Stimulated activated CD4-positive, alpha-beta T cell treated with anti-CD3 and anti-CD28 coated beads, Interleukin-2, amount 100 ng/mL, for 24 hours (primary cell): ENCODE measurements at places on chromosomes 7 and 10.

DNA sequence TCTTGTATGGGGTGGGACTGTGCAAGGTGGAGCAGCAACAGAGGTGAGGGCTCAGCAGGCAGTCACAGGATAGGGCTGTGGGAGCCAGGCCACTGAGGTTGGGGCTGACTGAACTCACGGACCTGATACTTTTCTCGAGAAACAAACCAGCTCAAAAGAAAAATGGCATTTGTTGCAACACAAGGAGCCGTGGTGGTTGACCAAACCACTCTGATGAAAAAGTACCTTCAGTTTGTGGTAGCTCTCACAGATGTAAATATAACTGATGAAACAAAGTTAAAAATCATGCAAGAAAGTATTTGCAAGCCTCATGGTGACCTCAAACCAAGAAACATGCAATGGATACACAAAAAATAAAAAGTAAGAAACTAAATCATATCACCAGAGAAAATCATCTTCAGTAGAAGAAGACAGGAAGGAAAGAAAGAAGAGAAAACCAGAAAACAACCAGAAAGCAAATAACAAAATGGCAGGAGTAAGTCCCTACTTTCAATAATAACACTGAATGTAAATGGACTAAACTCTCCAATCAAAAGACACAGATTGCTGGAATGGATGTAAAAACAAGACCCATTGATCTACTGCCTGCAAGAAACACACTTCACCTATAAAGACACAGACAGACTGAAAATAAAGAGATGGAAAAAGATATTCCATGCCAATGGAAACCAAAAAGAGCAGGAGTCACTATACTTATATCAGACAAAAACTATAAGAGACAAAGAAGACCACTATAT is 48.9 kb upstream of the DUSP5 start:
- DNase-seq, result no peak

DNA sequence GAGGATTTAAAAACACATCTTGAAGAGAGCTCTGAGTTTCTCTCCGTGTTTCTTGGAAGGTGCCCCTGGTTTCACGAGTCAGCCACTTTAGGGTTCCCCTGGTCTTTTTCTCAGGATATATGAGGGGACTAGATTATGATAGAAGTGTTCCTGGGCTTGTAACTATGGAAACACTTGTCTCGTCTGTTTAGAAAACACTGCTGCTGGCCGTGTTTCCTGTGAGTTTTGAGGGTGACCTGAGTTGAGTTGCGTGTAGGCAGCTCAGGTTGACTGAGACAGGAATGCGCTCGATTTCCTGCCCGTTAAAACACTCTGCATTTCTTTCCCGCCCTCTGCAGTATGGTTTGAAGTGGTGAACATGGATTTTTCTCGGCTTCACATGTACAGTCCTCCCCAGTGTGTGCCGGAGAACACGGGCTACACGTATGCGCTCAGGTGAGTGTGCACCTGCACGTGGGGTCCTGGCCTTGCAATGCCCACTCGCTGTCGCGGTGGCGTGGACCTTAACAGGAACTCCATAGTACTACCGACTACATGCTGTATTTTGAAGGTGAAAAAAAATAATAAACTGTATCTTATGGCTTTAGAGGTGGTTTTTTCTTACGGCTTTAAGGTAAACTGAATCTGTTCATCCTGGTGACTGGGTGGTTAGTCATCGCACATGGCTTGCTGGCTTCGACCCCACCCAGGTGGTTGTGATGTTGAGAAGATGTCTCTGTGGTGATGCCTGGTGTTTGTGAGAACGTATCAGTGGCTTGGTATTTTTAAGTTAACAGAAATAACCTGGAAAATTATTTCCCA is at the start of gene SUN1:
Gene SUN1, plus strand, starts transcription at position 310 of the 801 bp plus-strand sequence. Its CDS starts 49 bp downstream, at position 359.
- DNase-seq, result peak; percentile 72

GRCh38 chr7:89757910-89758309 is 396.4 kb upstream of the STEAP1 start:
- DNase-seq, result no peak

DNA sequence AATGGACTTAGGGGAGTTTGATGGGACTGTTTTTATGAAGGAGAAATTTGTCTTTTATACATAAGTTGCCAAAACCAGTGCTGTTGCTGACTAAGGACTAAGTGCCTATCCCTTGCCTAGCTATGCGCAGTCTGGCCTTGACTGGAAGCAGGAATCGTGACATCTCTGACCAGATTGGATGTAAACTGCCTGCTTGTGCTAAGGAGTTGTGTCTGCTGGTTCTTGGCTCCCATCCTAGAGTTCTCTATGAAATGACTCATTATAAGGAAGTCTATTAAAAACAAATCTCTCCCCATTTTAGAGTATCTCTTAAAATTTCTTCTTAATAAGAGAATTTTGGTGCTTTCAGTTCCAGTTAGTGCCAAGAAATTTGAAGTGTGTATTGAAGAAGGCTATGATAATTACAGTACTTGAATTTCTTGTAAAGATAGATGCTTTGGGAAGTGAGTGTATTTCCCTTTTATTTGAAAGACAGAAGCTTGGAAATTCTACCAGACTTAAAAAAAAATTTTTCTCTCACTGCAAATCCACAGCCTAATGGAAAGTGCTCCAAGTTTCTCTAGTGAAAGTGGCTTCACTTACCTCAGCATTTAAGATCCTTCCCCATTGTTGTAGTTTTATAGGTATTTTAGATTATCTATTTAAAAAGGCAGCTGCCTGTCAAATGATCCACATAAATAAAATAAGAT is 77.6 kb downstream of the BICC1 start:
- DNase-seq, result no peak

GRCh38 chr10:49508249-49508648 is 30.7 kb downstream of the ERCC6 start:
- DNase-seq, result no peak

- DNase-seq, result no peak
Observed at GRCh38 chr10:104328646-104328895, 9.7 kb downstream of the ITPRIP start.

- DNase-seq, result no peak
Observed at GRCh38 chr7:132461032-132461592, 115.2 kb downstream of the PLXNA4 start.

DNA sequence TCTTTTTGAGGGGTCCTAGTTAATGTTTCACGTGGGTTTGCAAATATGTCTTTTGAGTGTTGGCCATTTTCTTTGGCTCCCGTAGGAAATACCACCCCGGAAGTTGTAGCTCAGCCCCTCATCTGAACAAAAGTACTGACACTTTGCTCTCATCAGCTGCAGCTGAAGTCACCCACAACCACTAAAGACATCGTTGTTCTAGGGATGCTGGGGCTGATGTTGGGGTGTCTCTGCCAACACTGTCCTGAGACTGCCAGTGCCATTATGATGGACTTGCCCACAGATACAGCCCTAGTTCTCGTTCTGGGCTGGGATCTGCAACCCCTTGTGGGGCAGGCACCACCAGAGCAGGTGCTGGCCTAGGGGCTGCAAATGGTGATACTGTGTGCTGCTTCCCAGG is 82.6 kb upstream of the ARHGAP21 start:
- DNase-seq, result no peak

DNA sequence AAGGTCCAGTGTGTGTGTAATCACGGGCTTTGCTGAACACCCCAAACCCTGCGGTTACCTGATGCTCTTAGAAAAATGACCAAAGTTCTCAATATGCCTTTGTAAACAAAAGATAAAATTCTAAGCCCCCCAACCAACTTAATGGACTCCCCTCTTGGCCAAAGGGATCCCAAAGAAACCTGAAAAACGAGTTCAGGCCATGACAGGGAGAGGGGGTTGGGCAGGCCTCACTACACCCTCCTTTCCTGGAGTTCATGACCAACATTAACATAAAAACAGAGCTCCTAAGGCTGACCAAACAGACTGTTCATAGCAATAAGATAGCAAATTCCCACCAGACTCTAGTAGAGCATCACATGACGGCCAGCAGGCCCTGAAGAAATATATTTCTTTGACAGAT is 3.0 kb upstream of the VIPR2 start:
- DNase-seq, result no peak

GRCh38 chr10:3708852-3709251 is 76.2 kb downstream of the KLF6 start:
- no peak for DNase-seq

- no peak for DNase-seq
Observed at GRCh38 chr10:62813981-62814380, 2.2 kb downstream of the EGR2 start.

GRCh38 chr10:25689346-25690100 is 244.5 kb upstream of the MYO3A start:
- DNase-seq, result no peak

GRCh38 chr7:2016761-2017480 is 215.8 kb downstream of the MAD1L1 start:
- no peak for DNase-seq

DNA sequence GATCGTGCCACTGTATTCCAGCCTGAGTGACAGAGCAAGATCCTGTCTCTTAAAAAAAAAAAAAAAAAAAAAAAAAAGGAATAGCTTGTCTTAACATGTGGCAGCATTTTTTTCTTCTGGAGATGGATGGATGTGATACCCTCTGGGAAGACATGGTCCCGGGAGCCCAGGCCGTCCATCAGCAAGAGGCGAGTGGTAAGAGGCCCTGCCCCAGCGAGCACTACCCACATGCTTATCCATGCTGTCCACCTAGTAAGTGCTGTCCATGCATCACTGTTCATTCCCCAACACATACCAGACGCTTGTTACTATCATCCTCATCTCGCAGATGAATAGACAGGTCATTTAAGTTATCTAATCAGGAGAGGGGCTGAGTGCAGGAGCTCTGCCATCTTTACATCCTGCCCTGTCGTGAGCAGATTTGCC is 12.9 kb downstream of the ATP6V1F start:
- no peak for DNase-seq

GRCh38 chr10:88392222-88392621 is 190.9 kb downstream of the RNLS start:
- DNase-seq, result no peak

DNA sequence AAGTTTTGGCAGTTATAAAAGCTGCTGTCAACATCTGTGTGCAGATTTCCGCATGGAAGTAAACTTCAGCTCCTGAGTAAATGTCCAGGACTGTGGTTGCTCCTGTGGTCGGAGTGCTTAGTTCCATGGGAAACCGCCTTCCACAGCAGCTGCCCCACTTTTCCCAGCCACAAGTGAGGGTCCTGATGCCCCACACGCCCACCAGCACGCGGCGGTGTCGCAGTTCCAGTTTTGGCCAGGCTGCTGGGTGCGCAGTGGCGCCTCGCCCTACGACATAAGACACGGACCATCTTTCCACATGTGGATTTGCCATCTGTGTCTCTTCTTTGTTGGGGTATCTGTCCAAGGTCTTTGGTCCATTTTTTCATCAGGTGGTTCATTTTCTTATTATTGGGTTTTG is 167.1 kb downstream of the DIP2C start:
- DNase-seq, result no peak

DNA sequence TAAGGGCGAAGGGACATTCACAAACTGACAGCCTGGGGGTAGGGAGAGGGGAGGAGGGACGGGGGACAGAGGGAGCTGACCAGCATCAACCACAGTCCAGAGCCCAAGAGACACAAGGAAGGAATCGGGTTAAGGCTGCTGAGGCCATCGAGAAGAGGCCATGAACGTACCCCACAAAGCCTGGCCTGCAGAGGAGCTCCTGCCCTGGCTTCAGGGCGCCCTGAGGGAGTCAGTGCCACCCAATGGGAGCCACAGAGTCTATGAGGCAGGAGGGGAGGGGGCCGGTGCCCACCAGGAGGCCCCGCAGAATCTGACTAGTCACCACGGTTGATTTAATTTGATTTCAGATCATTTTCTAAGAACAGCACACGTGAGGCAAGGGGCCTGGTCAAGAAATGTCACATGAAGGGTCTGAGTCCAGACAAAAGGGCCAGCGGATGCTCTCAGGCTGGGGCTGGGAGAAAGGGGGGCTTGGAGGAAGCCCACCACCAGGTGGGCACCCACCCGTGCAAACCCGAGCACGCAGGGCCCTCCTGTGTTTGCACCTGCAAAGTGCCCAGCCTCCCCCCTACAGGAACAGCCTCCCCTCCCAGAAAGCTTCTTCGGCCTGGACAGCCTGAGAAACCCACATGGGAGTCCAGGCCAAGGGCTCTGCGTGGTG is 40.4 kb downstream of the CAMK2B start:
- no peak for DNase-seq

DNA sequence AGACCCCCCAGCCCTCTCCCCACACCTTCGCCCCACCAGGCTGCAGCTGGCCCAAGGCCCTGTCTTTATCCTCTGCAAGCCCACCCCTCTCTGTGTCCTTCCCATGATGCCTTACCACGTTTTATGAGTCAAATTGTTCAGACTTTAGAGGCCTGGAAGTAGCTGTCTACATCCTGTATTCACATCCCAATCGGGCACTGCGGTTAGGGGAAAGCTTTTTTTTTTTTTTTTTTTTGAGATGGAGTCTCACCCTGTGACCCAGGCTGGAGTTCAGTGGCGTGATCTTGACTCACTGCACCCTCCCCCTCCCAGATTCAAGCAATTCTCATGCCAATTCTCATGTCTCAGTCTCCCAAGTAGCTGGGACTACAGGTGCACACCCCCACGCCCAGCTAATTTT is 121.5 kb upstream of the SH2B2 start:
- DNase-seq, result no peak

DNA sequence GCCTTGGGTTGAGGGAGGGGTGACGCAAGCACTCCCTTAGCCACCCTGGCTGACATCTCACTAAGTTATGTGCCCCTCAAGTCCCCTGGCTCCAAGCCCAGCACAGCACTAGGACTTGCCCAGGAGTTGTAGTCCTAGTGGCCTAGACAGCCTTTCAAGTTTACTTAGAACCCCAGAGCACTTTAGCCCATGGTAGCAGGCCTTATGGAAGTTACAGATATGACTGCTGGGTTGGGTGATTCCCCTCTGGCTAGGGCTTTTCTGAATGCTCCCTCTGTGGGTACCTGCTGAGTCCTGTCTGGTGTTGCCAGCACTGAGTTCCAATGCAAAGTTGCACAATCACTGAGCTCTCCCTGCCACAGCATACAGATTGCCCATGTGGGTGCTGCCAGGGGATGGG is 83.2 kb downstream of the AHCYL2 start:
- DNase-seq, result no peak

GRCh38 chr7:128863433-128863989 is 855 bp downstream of the ATP6V1F start:
- DNase-seq, result peak; percentile 55

DNA sequence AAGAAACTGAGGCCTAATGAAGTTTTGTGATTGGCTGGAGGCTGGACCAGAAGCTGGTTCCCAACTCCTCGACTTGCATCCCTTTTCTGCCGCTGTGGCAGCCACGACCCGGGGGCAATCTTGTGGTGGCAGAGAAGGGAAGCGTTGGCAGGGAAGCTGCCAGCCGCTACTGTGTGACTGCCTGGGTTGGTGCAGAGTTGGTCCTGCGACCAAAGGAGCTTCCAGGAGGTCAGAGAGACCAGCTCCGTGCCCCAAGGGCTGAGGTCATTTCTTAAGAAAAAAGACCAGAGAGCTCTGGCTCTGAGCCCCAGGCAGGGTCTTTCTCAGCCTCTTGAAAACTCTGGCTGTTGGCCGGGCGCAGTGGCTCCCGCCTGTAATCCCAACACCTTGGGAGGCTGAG is 47.2 kb downstream of the PRF1 start:
- DNase-seq, result no peak

DNA sequence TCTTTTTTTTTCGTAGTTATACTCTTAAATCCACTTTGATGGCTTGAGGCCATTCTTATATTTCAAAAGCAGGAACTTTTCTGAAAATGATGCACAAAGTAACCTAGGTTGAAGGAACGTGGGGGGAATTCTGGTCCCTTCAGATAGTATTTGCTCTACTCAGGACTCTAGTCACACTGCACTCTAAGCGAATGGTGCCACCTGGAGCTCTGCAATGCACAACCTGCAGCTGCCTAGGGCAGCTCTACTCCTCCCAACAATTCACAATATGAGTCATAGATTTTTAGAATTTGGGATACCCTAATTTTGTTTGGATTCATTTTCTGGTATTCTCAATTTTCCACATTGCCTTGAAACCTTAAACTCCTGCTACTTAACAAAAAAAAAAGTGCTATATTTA is 17.3 kb downstream of the SYPL1 start:
- DNase-seq, result no peak

- DNase-seq, result no peak
Observed at GRCh38 chr10:71975087-71975870, 11.1 kb downstream of the CHST3 start.
